ENCODE measurements at places on chromosomes 1 and 21.

- no peak for DNase-seq
Observed at GRCh38 chr1:54569339-54569738, 21.3 kb downstream of the ACOT11 start.

DNA sequence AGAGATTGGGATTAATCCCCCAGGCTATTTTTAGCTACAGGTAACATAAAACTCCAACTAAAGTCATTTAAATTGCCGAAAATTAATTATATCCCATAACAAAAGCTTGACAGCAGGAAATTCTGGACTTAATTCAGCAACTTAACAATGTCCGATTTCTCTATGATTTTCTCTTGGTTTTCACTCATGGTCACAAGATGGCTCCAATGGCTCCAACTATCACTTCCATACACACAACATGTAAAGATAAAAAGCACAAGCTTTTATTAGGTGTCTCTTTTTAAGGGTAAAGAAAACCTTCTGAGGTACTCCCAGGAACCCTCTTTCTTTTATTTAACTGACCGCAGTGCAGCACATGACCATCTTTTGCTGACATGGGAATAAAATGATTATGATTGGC is 363.5 kb upstream of the PTBP2 start:
- DNase-seq: no peak

DNA sequence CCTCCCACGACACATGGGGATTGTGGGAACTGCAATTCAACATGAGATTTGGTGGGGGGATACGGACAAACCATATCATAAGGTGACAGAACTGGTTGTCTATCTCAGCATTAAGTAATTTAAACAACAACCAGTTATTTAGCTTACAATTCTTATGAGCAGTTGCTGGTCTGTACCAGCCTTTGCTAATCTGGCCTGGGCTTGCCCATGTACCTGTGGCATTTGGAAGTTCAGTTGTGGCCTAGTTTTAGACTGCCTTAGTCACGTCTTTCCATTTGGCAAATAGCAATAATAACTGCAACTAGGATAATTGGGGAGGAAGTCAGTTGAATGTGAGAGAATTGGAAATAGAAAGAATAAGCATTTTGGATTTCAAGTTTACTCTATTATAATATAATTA is 441.8 kb upstream of the CXADR start:
- no peak for DNase-seq

DNA sequence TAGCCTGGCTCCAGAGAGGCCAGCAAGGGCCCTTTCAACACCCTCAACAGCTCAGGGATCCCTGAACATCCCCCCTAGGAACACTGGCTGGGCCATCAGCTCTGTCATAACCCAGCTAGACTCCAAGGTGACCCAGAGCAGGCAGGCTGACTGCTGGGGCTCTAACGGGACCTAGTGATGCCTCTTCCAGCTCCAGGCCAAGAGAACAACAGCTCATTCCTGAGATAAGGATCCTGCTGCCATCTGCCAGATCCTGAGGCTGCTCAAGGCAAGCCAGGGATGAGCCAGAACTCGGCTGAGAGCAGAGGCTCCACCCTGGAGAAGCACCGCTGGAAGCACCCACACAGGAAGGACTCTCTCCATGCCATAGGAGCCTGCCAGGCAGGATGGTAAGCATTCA is 2.0 kb downstream of the VSIG8 start:
- no peak for DNase-seq

DNA sequence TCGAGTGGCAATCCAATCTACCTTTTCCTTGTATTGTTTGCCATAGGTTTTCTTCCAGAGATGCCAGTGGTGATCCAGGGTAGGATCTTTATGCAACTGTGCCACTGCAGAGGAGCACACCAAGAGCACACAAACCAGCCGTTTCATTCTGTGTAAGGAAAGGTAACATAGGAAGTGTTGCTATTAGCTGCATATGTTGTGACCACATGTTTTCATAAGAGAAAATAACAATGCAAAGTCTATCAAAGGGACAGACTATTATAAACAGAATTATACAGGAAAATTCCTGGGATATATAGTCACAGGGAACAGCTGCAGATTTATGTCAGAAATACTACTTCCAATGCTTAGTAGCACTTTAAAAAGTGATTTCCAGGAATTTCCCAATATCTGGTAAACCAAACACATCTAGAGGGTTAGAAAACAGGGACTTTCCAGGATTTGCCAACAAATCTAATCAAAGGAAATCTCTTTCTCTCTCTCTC is 919 bp downstream of the CTSS start:
- no peak for DNase-seq

DNA sequence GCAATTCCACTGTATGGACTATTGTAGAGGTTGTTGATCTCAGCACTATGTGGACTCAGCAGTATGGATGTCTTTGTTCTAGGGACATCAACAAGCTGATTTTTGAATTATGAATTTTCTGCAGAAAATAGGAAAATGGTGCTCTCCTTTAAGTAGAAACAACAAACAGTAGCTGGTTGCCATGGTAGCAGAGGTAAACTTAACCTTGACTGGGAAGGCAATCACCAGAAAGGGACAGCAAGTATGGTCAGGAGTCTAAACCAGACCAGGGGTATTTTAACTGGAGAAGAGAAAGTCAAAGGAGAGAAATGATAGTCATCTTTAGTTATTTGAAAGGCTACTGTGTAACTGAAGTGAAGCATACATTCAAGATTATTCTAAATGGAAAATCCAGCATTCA is 22.3 kb downstream of the WLS start:
- DNase-seq: no peak

Measured in activated CD4-positive, alpha-beta T cell treated with anti-CD3 and anti-CD28 coated beads for 24 hours (primary cell).